Stimulated activated CD8-positive, alpha-beta memory T cell treated with anti-CD3 and anti-CD28 coated beads, Interleukin-4, amount 100 ng/mL, for 24 hours (primary cell): ENCODE measurements at places on chromosomes 11 and 22.

GRCh38 chr22:25753252-25753651 lies 11.3 kb downstream of the MYO18B start:
- DNase-seq: no peak

GRCh38 chr22:25655371-25655935 lies 86.5 kb upstream of the MYO18B start:
- DNase-seq: no peak

GRCh38 chr11:57338142-57338541 lies at the start of gene P2RX3:
P2RX3 (plus strand) TSS chr11:57338352; CDS start chr11:57338551, 199 bp downstream.
- DNase-seq: no peak

GRCh38 chr22:17960011-17960410 lies 64.3 kb downstream of the MICAL3 start:
- DNase-seq: no peak

DNA sequence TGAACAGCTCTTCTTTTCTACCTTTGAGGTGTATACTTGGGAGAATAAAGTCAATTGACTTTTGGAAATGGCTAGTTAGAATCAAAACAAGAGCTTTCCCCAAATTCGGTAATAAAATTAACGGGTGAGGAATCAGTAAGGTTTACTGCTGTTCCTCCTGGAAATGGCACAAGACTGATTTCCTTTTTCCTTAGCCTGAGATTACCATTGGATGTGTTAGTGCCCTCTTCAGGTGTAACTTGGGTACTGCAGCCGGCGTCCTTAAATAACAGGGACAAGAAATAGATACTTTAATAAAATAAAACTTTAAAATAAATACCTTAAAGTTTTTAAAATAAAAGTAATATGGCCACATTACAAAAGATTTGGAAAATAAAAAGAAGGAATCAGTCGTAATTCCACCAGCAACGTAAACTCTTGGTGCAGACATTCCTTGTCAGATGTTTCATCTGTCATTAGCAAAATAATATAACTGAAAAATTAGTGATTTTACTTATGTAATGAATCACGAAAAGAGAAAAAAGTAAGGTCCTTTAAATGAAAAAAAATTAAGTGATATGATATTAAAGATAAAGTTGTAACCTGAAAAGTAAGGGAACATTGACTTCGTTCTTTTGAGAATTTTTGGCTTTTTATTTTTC lies 29.7 kb downstream of the ZFTA start:
- peak; percentile 38 for DNase-seq
